RKO (cell line): ENCODE measurements at places on chromosomes 4 and X.

DNA sequence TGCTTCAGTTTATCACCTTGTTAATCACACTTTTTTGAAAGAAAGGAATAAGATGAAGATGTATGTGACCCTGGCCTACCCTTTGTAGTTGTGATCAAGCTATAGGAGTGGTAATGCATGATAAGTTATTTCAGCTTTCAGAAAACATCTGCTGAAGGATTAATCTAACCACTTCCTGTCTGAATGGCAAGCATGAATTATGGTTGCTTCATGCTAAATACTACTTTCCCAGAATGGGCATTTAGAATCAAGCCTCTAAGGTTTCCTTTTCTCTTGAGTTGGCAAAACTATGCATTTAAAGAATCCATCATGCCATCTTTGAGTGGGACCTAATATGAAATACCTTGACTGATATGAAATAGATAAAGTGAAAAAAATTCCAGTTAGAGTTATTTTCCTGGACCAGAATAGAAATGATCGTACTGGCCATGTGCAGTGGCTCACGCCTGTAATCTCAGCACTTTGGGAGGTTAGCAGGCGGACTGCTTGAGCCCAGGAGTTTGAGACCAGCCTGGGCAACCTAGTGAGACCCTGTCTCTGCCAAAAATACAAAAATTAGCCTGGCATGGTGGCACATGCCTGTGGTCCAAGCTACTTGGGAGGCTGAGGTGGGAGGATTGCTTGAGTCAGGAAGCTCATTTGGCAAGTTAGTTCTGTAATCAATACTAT lies 59.1 kb downstream of the ANXA3 start:
- DNase-seq, result no peak

DNA sequence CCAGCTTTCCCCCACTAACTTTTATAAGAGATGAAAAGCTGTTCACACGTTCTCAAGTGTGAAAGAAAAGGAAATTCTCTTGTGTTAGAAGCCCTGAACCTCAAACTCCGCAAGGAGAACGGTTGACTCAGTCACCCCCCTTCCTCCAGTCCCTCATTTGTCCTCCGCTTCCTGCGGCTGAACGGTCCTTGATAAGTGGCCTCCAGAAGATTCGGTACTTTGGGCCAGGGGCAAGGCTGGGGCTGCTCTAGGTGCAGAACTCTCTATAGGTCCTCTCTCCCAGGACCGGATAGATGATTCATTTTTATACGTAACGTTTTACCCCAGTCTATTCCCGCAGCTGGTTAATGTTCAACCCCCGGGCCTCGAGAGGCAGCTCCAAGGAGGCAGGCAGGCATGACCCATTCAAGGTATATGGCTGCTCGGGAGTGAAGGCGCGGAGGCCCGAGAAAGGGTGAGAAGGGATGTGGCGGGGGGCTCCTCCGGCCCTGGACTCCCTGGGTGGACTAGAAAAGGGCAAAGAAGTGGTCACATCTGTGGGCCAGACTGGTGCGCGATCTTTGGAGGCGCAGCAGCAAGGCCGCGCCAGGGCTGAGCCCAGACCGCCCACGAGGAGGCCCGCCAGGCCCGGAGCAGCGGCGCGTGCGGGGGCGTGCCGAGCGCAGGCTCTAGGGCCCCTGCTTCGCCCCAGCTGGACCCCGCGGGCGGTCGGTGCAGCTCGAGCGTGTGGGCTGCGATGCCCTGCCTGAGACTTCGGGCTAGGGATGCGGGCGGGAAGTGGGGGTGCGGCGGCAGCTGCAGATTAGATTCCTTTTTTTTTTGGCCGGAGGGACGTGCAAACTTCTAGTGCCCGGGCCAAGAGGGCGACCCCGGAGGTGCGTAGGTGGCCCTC lies 11.7 kb downstream of the PITX2 start:
- no peak for DNase-seq

- DNase-seq, result no peak
Observed at GRCh38 chrX:33725535-33726210, 406.4 kb downstream of the FAM47A start.

GRCh38 chrX:52118262-52118661 lies 49.3 kb upstream of the MAGED4B start:
- no peak for DNase-seq
